ENCODE measurements at places on chromosomes 7 and 10.

GRCh38 chr10:71679425-71679824 is 40.2 kb downstream of the C10orf105 start:
- DNase-seq: no peak

GRCh38 chr7:86653919-86654659 is 10.4 kb downstream of the GRM3 start:
- no peak for DNase-seq

GRCh38 chr7:137606061-137606674 is 240.6 kb downstream of the DGKI start:
- DNase-seq: no peak

DNA sequence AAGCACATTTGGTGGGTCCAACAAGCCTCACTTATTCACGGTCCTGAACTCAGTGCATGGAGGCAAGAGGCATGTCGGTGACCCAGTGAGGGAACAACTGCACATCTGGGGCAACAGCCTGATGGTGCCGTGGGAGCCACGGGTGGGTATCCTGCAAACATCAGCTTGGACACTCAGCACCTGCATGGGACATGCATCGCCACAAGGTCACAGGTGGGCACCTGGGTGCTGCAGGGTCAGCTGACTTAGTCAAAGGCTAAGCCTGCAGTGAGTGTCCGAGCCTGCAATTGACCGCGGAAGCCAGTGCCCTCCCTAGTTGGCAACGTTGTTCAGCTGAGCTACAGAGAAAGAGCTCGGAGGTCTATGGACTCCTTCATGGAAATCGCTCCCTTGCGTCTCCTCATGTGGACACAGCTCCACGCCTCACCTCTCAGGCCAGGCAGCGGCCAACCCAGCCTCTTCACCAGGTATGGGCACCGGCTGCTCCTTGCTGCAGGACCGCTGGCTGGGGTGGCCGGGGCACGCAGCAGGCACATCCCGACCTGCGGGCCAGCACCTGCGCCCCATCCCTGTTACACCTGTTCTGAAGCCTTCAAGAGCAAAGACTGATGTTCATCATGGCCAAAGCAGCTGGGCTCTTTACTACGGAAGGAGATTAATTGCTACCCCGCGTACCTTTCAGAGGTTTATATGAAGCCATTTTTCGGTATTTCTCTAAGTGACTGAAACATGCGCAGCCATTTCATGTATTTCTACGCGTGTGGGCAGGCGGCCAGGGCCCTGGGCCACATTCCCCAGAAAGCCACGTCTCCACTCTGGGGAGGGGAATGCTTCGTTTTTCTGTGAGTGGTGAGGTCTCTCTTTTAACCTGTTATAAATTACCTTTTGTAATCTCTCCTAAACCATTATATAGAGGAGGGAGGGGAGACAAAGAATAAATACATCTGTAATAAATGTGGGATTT is 380.7 kb downstream of the DNAJB6 start:
- DNase-seq: no peak

GRCh38 chr7:138992052-138992531 is 10.9 kb upstream of the KIAA1549 start:
- no peak for DNase-seq

DNA sequence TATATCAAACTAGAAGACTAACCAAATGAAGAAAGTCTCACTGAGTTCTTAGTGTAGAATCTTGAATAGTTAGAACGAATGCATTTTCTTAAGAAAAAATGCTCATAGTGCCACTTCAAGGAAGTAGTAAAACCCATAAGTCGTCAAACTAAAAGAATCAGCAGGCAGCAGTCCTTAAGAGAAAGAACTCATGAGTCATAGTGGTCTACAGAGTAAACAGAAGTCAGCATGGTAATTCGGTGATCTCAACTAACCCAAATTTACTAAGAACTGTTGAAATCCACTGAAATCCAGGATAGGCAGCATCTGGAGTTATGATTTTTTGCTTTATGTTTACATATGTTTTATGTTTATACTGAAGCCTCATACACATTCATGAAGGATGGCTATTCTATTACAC is 256.2 kb downstream of the LHFPL3 start:
- no peak for DNase-seq

DNA sequence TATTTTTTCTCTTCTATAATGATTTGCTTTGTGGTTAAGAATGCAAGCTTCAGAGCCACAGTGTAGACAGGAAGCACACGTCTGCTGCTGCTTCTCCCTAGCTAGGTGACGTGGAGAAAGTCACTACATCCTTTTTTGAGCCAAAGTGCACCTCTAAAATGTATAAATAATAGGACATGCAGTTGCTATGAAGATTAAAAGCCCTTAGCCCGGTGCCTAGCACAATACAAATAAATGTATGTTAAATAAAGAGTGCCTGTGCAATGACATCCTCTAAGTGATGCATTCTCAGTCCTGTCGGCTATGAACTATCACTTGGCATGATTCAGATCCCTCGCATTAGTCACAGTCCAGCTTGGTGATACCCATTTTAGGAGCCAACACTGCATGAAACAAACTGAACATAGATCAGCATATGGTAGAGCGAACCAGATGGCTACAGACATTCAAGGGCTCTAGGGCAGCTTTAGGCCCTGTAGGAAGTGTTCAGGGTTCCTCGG is 4.8 kb upstream of the TRDMT1 start:
- DNase-seq: no peak

DNA sequence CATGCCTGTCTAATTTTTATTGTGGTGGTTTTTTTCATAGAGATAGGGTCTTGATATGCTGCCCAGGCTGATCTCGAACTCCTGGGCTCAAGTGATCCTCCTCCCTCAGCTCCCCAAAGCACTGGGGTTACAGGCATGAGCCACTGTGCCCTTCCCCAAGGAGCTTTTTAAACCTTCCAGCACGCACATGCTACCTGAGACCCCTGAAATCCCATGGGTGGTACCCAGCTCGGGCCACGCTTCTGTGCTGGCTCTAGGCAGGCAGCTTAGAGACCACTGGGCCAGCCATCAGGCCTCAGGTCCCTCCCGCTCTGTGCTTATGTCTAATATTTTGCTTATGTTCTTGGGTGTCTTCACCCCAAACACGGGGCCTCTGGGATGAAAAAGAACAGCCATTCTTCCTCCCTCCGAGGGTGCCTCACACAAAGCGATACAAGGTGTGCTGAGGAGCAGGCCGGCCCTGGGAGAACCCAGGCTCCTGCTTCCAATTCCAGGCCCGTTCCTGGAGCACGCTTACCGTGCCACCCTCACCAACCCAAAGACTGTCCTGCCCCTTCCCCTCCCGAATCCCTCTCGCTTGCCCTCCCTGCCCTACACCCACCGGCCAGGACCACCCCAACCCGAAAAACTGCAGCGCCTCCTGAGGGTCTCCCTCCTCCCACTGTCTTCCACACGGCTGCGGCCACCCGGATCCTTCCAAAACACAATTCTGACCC is 10.9 kb downstream of the SPOCK2 start:
- DNase-seq: no peak

DNA sequence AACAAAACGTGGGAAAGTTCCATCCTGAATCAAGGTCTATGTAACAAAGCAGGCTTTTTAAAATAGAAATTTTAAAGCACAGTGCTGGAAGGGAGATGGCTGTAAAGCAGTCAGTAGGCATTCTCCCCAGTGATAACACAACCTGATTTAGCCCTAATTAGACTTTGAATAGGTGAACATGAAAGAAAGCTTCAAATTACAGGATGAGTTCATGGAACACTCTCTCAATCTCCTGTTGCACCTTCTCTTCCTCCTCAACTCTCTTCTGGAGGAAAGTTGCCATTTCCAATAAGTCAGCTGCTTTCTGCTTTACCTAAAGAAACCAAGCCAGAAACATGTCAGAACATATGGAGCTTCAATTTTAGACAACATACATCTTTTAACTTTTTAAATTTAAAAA is 20.1 kb downstream of the SFR1 start:
- no peak for DNase-seq

- DNase-seq: no peak
Observed at GRCh38 chr10:99693933-99694583, 34.7 kb downstream of the ENTPD7 start.

DNA sequence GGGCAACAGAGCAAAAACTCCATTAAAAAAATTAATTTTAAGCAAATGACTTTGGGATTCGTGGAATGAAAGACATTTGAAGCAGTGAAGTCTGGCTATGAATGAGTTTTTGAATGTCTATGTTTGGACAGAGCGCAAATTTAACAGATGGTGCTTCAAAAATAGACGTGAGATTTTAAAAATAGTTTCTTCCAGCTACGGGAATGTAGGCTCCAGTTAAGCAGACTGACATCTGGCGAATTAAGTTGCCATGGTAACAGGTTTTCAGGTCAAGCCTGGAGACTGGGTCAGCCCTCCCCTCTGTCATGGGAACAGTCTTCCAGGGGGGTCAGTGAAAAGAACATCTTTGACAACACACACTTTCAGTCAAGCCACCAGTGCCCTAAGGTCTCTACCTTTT is 62.0 kb downstream of the MYOF start:
- no peak for DNase-seq

DNA sequence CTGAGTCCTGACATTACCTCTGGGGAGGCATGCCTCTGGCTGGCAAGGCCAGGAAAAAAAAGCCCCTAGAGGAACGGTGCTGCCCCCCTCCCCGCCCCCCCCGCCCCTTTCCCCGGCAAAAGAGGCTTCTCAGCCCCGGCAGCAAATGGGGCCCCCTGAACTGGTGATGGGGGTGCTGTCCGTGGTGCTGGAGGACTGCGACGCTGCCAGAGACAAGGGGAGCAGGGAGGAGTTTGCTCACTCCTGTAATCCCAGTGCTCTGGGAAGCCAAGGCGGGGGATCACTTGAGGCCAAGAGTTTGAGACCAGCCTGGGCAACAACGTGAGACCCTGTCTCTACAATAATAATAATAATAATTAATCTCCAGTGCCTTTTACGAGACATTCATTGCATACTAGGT is 23.7 kb downstream of the SRRM3 start:
- DNase-seq: no peak

DNA sequence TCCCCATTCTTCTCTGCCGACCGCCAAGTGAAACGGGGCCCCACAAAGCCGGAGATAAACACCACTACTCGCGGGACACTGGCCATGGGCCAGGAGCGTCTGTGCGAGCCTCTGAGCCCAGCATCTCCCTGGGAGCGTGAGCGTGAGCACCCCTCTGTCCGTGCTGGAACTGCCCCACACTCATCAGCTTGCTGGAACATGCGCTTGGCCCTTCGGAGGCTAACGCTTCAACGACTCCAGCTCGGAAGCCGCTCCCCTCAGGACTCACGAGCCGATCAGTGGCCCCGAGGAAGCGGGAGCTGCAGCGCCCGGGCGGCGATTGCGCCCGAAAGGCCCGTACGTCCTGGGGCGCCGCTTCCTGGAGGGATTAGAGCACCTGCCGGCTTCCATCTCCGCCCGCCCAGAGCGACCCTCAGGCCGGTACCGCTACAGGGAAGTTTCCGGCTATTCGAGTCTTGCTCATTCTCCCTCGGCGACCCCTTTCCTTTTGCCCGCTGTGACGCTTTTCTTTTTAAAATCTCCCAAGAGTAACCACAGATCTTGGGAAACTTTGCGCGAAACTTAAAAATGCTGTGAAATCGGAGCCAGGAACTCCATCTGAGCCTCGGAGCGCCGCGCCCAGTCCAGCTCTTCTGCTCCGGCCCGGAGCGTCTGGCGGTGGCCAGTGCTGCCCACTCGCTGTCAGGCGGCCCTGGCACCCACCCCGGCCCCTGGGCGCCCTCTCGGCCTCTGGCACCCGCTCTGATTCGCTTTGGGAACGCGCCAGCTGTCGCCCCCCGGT is 1.0 kb downstream of the TLL2 start:
- DNase-seq: no peak

GRCh38 chr7:34841326-34841725 is 183.3 kb downstream of the NPSR1 start:
- DNase-seq: no peak

- no peak for DNase-seq
Observed at GRCh38 chr7:24970676-24971075, 9.3 kb downstream of the OSBPL3 start.

- no peak for DNase-seq
Observed at GRCh38 chr10:86545101-86545500, 23.5 kb upstream of the WAPL start.

DNA sequence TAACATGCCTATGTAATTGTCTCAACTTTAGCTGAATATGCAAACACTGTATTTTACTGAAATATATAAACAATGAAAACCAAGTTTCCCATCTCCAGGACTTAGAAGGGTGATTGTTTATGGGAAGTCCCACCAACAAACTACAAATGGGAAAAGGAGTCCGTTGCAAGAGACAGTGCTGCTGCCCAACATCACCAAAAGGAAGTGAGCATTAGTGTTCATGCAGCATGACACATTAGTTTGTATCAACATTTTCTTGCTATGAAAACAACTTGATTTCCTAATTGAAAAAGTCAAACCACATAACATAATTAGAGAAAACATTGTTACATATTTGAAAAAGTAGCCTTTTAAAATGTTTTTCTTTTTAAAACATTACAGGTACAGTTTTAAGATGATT is 138.5 kb downstream of the ZNF438 start:
- DNase-seq: no peak

GRCh38 chr7:116142850-116143249 is 67.5 kb upstream of the TES start:
- no peak for DNase-seq

GRCh38 chr10:132098539-132099388 is 33.0 kb downstream of the JAKMIP3 start:
- no peak for DNase-seq

DNA sequence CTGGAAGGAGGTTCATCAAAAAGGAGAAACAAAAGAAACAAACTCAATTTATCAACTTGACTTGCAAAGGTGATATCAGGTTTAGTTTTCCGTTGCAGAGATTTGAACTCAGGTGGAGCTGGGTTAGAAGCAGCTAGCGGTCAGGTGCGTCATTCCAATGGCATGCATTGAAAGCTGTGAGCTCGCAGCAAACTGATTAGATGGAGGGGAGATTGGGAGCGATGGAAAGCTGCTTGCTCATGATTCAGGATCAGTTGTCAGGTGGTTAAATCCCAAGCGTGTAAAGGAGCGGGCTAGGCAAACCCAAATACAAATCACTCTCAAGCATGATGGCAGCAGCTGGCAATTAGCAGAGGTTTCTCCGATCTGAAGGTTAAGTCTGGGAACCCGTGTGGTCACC is 49.3 kb upstream of the AFAP1L2 start:
- DNase-seq: no peak

DNA sequence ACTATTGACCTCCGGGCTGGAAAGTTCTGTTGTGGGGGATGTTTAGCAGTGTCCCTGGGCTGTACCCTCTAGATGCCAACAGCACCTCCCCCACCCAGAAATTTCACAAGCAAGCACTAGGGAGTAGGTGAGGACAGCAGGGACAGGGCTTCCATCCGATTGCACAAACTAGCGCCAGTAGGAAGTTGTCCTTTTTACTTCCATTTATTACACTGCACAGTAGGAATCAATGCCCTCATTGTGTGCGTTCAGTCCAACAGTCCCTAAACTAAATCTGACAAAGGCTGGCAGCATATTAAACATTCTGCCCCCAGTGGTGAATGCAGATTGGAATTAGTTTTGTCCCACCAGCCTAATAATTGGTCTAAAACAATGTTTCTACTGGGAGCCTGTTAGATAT is 6.4 kb upstream of the SOSTDC1 start:
- DNase-seq: no peak

- DNase-seq: no peak
Observed at GRCh38 chr7:50306494-50307367, 2.2 kb downstream of the IKZF1 start.

GRCh38 chr7:50697748-50698147 is 84.9 kb downstream of the GRB10 start:
- DNase-seq: no peak
